Activated naive CD8-positive, alpha-beta T cell treated with anti-CD3 and anti-CD28 coated beads, Interleukin-2, amount 50 U/mL, for 24 hours (primary cell): ENCODE measurements at places on chromosomes 11 and 22.

GRCh38 chr22:29433856-29434255 is 4.5 kb upstream of the RFPL1 start:
- H3K36me3 ChIP-seq, result no peaks in the 10 kb centered on the region
- H3K4me1 ChIP-seq, result no peaks in the 10 kb centered on the region
- no peak overlapping the region for H3K4me3 ChIP-seq
- DNase-seq, result no peak

GRCh38 chr22:20186183-20186870 is 35.5 kb upstream of the CCDC188 start:
- H3K4me1 ChIP-seq, result no peaks in the 10 kb centered on the region
- no peaks in the 10 kb centered on the region for H3K36me3 ChIP-seq
- no peaks in the 10 kb centered on the region for H3K27me3 ChIP-seq
- H3K4me3 ChIP-seq, result no peak overlapping the region
- no peak overlapping the region for H3K27ac ChIP-seq

DNA sequence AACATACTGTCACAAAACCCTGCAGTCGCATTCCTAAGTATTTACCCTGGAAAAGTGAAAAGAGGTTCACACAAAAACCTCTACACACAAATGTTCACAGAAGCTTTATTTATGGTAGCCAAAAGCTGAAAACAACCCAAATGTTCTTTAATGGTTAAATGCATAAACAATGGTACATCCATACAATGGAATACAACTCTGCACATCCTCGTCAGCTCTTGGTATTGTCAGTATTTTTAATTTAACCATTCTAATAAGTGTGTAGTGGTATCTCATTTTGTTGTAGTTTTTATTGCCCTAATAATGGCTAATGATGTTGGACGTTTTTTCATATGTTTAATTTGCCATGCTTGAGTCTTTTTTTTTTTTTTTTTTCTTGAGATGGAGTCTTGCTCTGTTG is 99.4 kb downstream of the ATXN10 start:
- H3K27ac ChIP-seq, result no peak overlapping the region
- H3K27me3 ChIP-seq, result no peaks in the 10 kb centered on the region
- DNase-seq, result no peak
- H3K36me3 ChIP-seq, result peaks cover 35% of the 10 kb centered on the region
- no peak overlapping the region for H3K4me3 ChIP-seq

- H3K36me3 ChIP-seq, result no peaks in the 10 kb centered on the region
- H3K4me3 ChIP-seq, result no peak overlapping the region
Observed at GRCh38 chr11:20739107-20739506, 69.7 kb downstream of the NELL1 start.

DNA sequence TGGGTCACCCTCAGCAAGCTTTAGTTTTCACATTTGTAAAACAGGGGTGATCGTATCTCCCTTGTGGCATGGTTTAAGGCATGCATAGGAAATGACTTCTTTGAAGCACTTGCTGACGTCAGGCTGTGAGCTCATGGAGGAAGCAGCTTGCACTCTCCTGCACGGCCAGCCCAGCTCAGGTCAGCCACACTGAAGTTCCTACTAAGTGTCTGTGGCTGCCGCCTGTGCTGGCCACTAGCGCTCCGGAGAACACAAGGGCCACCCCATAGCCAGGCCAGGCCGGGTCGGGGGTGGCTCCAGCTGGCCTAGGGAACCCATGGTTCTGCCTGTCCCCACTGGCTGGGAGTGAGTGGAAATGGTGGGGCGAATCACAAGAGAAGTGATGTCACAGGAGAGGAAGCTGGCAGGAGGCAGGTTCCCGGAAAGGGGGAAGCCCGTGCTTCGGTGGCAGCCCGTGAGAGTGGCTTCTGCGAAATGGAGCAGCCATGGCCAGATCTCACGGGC is 28.2 kb downstream of the KCTD17 start:
- no peaks in the 10 kb centered on the region for H3K36me3 ChIP-seq
- H3K27me3 ChIP-seq, result peaks cover 9% of the 10 kb centered on the region
- peak overlapping the region; percentile 5 for H3K4me3 ChIP-seq
- H3K27ac ChIP-seq, result peak overlapping the region; percentile 96

DNA sequence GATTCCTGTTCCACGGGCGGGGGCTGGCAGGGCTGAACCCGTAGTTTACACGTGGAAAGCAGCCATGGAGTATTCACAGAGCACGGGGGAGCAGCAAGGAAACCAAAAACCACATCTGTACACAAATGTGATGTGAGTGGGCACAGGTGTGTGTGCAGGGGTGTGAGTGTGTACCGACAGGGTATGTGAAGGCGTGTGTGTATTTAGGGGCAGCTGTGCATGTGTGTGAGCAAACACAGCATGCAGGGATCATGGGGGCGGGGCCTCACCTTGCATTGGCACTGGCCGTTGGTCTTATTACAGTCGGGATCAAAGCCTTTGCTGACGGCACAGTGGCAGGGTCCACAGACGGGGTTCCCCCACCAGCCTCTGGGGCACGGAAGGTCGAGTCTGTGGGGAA is 58.4 kb downstream of the TRMU start:
- H3K27me3 ChIP-seq, result no peaks in the 10 kb centered on the region
- no peak overlapping the region for H3K27ac ChIP-seq
- no peak for DNase-seq
- H3K4me3 ChIP-seq, result no peak overlapping the region
- H3K4me1 ChIP-seq, result peaks cover 7% of the 10 kb centered on the region

DNA sequence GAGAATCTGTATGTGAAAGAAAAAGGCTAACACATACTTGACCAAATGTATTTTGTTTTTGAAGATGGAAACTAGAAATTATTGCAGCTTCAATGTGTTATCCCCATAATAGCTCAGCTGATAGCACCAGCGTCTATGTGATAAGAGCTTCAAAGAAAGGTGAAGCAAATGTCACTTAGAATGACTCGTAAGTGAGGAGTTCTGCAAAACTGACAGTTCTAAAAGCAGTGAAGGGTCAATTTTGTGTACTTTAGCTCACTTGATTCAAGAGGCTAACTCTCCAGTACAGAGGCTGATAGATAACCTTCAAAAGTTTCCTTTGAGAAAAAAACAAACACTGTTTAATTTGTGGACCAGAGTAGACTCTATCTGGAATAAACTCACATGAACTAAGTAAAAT is 87.2 kb upstream of the CARD18 start:
- H3K36me3 ChIP-seq, result no peaks in the 10 kb centered on the region
- H3K27me3 ChIP-seq, result peaks cover 10% of the 10 kb centered on the region
- DNase-seq, result no peak

DNA sequence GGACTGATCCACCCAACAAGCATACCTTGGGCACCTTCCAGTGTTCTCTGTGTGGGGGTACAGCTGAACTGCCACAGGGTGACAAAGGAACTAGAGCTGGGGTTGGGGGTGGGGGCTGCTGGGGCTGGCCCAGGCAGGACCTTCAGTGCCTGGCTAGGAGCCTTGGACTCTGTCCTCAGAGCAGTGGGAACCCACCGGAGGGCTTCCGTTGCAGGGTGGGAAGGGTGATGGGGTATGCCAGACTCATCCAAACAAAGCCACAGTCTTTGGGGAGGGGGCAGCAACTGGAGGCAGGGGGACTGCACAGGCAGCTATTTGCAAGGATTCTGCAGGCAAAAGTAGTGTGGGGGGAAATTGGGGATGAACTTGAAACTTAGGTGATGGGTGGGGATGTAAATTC is 35.7 kb upstream of the CLDN5 start:
- H3K36me3 ChIP-seq, result no peaks in the 10 kb centered on the region
- DNase-seq, result no peak
- H3K27ac ChIP-seq, result no peak overlapping the region
- H3K27me3 ChIP-seq, result no peaks in the 10 kb centered on the region
- no peaks in the 10 kb centered on the region for H3K4me1 ChIP-seq

DNA sequence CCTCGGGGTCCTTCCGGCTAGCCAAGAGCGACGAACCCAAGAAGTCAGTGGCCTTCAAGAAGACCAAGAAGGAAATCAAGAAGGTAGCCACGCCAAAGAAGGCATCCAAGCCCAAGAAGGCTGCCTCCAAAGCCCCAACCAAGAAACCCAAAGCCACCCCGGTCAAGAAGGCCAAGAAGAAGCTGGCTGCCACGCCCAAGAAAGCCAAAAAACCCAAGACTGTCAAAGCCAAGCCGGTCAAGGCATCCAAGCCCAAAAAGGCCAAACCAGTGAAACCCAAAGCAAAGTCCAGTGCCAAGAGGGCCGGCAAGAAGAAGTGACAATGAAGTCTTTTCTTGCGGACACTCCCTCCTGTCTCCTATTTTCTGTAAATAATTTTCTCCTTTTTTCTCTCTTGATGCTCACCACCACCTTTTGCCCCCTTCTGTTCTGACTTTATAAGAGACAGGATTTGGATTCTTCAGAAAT is 1.9 kb upstream of the GCAT start:
- H3K27ac ChIP-seq, result no peak overlapping the region
- peak overlapping the region; percentile 63 for H3K4me3 ChIP-seq
- peaks cover 40% of the 10 kb centered on the region for H3K4me1 ChIP-seq

GRCh38 chr22:46480396-46480795 is 57.0 kb downstream of the CELSR1 start:
- DNase-seq, result no peak
- peaks cover 21% of the 10 kb centered on the region for H3K4me1 ChIP-seq
- no peaks in the 10 kb centered on the region for H3K36me3 ChIP-seq

GRCh38 chr22:40276996-40277823 is 69.1 kb upstream of the ADSL start:
- H3K4me3 ChIP-seq, result peak overlapping the region; percentile 83
- peaks cover 47% of the 10 kb centered on the region for H3K4me1 ChIP-seq
- H3K36me3 ChIP-seq, result peaks cover 29% of the 10 kb centered on the region
- H3K27ac ChIP-seq, result peak overlapping the region; percentile 99
- H3K27me3 ChIP-seq, result no peaks in the 10 kb centered on the region

DNA sequence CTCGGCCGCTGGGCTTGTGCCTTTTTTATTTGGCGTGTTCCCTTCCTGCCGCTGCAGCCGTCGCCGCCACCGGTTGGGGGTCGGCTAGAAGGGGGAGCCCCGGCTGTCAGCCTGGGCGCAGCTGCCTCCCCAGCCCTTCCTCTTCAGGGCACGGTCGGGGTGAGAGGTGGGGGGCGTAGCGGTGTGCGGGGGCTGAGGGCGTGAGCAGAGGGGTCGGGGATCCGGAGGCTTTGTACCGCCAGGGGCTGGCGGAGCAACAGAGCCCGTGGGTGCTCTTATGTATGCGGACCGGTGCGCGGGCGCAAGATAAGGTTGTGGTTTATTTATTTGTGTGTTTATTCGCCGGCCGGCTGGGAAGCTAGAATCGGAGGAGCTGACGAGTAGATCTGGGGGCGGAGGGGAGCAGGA is 477 bp downstream of the ZBTB16 start:
- H3K4me3 ChIP-seq, result peak overlapping the region; percentile 83
- H3K4me1 ChIP-seq, result peaks cover 5% of the 10 kb centered on the region
- peak overlapping the region; percentile 42 for H3K27ac ChIP-seq
- peaks cover 41% of the 10 kb centered on the region for H3K27me3 ChIP-seq
- no peaks in the 10 kb centered on the region for H3K36me3 ChIP-seq

DNA sequence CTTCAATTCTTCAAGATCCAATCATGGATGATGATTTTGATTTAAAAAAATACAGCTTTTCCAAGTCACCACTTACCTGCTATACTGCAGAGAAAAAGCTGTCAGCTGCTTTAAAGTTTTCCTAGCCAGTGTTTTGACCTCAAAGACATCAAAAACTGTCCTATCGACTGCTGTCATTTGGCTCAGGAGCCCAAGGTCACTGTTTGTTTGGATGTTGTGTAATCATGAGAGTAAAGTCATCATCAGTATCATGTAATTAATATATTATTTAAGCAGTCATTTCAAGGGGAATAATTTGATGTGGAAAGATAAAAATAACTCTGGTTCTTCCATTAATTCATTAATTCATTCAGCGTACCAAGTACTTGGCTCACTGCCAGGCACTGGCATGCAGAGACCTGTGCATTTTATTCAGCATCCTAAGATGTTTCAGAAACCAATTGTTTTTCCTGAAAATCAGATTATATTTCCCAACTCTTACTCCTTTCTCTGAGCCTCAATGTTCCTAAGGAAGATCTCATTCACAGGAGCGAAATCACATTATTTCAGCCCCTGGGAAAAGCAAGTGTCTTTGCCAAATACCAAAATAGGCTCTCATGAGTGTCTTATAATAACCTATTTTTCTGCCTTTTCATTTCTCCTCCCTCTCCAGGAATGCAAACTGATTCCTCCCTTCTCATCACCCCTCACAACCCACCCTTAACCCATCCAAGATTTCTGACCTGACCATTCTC is 59.9 kb downstream of the SLC1A2 start:
- H3K27me3 ChIP-seq, result peaks cover 6% of the 10 kb centered on the region
- no peaks in the 10 kb centered on the region for H3K36me3 ChIP-seq
- no peak overlapping the region for H3K4me3 ChIP-seq

DNA sequence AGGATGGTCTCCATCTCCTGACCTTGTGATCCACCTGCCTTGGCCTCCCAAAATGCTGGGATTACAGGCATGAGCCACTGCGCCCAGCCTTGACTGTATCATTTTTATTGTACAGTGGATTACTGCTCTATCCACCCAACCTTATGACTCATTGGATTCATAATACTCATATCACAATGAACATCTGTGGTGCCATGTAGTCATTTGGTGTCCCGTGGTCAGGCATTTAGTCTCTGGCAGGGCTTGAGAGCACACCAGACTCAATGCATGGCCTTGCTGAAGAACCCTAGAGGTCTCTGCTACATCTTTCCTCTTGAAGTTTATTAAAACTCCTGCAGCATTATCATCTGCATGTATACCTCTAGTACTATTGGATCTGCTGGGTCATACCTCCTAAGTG is 98.0 kb upstream of the LDLRAD3 start:
- H3K4me3 ChIP-seq, result no peak overlapping the region
- H3K27ac ChIP-seq, result no peak overlapping the region
- no peak for DNase-seq
- no peaks in the 10 kb centered on the region for H3K36me3 ChIP-seq

- peaks cover 16% of the 10 kb centered on the region for H3K4me1 ChIP-seq
- DNase-seq, result peak; percentile 43
- peaks cover 10% of the 10 kb centered on the region for H3K27me3 ChIP-seq
- no peak overlapping the region for H3K27ac ChIP-seq
- H3K36me3 ChIP-seq, result no peaks in the 10 kb centered on the region
Observed at GRCh38 chr22:22745225-22746060, 101.0 kb downstream of the GGTLC2 start.

GRCh38 chr11:86014221-86014620 is 54.7 kb downstream of the PICALM start:
- no peaks in the 10 kb centered on the region for H3K27me3 ChIP-seq
- H3K4me1 ChIP-seq, result peaks cover 17% of the 10 kb centered on the region
- H3K4me3 ChIP-seq, result no peak overlapping the region
- H3K36me3 ChIP-seq, result peaks cover 46% of the 10 kb centered on the region

- DNase-seq, result no peak
- no peak overlapping the region for H3K4me3 ChIP-seq
- no peak overlapping the region for H3K27ac ChIP-seq
- H3K36me3 ChIP-seq, result no peaks in the 10 kb centered on the region
- no peaks in the 10 kb centered on the region for H3K4me1 ChIP-seq
Observed at GRCh38 chr11:23846902-23847422, 649.9 kb upstream of the LUZP2 start.

- no peak for DNase-seq
- H3K36me3 ChIP-seq, result no peaks in the 10 kb centered on the region
- no peak overlapping the region for H3K27ac ChIP-seq
- no peak overlapping the region for H3K4me3 ChIP-seq
Observed at GRCh38 chr22:22840780-22841179, 46.8 kb upstream of the IGLL5 start.
